Epithelial cell of alveolus of lung (primary cell): ENCODE measurements at places on chromosomes 5 and 9. TPM values are rescaled to one million over a fixed set of nuclear protein-coding genes. Genes with fewer than 3 reads are reported as not detected.

The IGIP gene
- 2.1 and 5.0 TPM in 2 replicates for total RNA-seq

The LCN12 gene
- total RNA-seq = not detected in 2 replicates

The INSL4 gene
- total RNA-seq = not detected in 2 replicates

The NUTM2F gene
- not detected in 2 replicates for total RNA-seq

The STPG3 gene
- not detected in 2 replicates for total RNA-seq

The POLR1E gene
- 30.6 and 34.0 TPM in 2 replicates for total RNA-seq

The SLC1A1 gene
- 0.96 and 8.9 TPM in 2 replicates for total RNA-seq

The NEUROG1 gene
- total RNA-seq = not detected in 2 replicates

The SMIM33 gene
- not detected in 2 replicates for total RNA-seq

The RNF14 gene
- 33.7 and 58.6 TPM in 2 replicates for total RNA-seq
